ENCODE measurements at places on chromosomes 12 and 14. TPM values are rescaled to one million over a fixed set of nuclear protein-coding genes. Genes with fewer than 3 reads are reported as not detected.

Gene GPX2
- 10.6 TPM for total RNA-seq

Gene GPHB5
- not detected for total RNA-seq

Gene GTF2H3
- total RNA-seq = 19.3 TPM

- peaks cover 67% of the 10 kb centered on the region for H3K27me3 ChIP-seq
- no peaks in the 10 kb centered on the region for H3K36me3 ChIP-seq
- ATAC-seq = no peak
- H3K27ac ChIP-seq = no peak overlapping the region
These were observed 89.7 kb downstream of the ASCL4 start for GRCh38 chr12:107864235-107864634.

DNA sequence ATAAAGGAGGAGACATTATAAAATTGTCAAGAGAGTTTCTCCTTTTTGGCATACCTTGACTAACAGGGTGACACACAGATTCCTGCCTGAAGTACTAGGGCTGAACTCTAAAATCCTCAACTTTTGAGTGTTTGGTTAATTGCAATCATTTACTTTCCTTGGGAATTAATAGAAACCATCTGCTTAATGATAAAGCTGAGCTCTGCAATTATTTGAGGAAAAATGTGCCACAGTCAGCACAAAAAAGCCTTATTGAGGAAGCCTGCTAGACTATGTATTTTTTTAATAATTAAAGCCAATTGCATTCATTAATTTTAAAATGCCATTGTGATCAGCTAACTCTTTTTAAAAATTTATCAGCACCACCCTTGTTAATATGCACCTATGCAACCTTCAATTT, 38.7 kb downstream of the PRICKLE1 start:
- ATAC-seq = no peak
- no peaks in the 10 kb centered on the region for H3K27me3 ChIP-seq
- no peak overlapping the region for H3K4me3 ChIP-seq

- ATAC-seq = no peak
- no peak overlapping the region for H3K4me3 ChIP-seq
- H3K4me1 ChIP-seq = peaks cover 14% of the 10 kb centered on the region
- no peaks in the 10 kb centered on the region for H3K36me3 ChIP-seq
- no peak overlapping the region for H3K27ac ChIP-seq
- H3K27me3 ChIP-seq = no peaks in the 10 kb centered on the region
These were observed 1.7 kb upstream of the RNASE7 start for GRCh38 chr14:21040370-21040925.

GRCh38 chr12:90342081-90342480, 612.9 kb downstream of the CCER1 start:
- no peaks in the 10 kb centered on the region for H3K36me3 ChIP-seq
- no peak overlapping the region for H3K27ac ChIP-seq
- ATAC-seq = no peak
- no peak overlapping the region for H3K4me3 ChIP-seq
- H3K27me3 ChIP-seq = no peaks in the 10 kb centered on the region

GRCh38 chr12:47717443-47718193, 7.7 kb downstream of the ENDOU start:
- peak; percentile 86 for ATAC-seq
- H3K27me3 ChIP-seq = no peaks in the 10 kb centered on the region
- H3K27ac ChIP-seq = peak overlapping the region; percentile 69
- H3K4me3 ChIP-seq = no peak overlapping the region
- no peaks in the 10 kb centered on the region for H3K36me3 ChIP-seq
